Stimulated activated CD4-positive, alpha-beta T cell treated with anti-CD3 and anti-CD28 coated beads, TNF-alpha, amount 100 ng/mL, for 24 hours (primary cell): ENCODE measurements at places on chromosomes 13 and 19.

DNA sequence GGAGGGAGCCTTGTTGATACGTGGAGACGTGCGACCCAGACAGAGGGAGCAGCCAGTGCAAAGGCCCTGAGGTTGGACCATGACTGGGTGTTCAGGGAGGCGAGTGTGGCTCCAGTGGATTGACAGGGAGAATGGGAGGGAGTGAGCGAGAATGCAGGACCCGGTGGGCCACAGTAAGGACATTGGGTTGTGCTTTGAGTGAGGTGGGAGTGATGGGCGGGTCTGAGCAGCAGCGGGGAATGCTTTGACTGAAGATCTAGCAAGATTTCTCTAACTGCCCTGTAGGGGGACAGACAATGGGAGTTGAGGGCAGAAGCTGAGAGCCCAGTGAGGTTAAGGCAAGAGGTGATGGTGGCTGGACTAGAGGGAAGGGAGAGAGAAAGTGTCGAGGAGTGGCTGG, 7.7 kb upstream of the NANOS2 start:
- DNase-seq: no peak

- DNase-seq: no peak
These were observed 35.2 kb downstream of the TSC22D1 start for GRCh38 chr13:44540761-44541434.

DNA sequence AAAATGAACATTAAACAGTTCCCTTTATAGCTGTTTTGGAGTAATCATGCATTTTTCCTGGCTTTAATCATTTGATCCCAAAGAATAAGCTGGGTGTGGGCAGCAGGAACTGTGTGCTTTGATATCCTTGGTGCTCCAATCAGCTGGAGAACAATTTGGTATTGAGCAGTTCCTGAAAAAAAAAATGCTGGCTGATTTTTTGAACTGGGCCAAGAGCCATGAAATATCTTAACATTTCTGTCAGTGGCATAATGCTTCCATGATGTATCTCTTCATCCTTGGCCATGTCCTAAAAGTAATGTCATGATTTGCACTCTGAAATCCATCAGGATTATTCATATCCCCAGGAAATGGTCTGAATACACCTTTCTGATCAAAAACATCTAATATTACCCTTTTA, 134.7 kb downstream of the LHFPL6 start:
- DNase-seq: no peak

DNA sequence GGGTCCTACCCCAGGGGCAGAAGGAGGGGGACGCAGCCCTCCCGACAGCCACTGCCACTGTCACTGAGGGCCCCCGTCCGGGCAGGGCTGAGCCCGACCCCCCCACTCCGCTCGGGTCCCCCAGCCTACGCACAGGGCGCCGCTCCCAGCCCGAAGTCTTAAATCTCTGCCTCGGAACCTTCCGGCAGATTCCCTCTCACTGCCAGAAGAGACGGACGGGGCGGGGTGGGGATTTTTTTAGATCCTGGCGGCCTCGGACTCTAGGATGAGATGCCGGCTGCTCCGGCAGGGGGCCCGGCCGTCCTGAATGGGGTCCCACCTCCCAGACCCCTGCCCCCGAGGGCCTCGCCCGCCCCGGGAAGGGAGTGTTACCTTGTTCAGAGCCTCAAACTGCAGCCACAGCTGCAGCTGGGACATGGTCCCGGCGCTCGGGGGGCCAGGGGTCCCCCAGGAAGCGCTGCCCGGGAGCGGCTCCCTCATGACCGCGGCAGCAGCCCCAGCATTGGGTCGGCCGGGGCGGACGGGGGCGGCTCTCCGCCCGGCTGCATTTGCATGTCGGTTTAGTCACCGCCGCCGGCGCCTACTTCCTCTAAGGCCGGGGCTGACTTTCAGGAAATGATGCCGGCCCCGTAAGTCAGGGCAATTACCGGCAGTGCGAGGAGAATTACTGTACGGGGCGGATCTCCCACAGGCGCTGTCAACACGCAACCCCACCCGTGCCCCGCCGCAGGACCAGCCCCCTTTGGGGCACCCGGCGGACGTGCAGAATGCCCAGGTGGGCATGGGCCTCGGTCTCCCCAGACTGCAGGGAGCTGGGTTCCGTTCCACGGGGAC, 28.1 kb downstream of the GPX4 start:
- DNase-seq: peak; percentile 89

GRCh38 chr19:48321372-48321621, 4.1 kb upstream of the EMP3 start:
- DNase-seq: peak; percentile 98

GRCh38 chr13:83223546-83223945, 658.7 kb downstream of the SLITRK1 start:
- DNase-seq: no peak
